Ovary (tissue), 10 donors: ENCODE measurements at places on chromosomes 12 and 14. TPM values are rescaled to one million over a fixed set of nuclear protein-coding genes. Genes with fewer than 3 reads are reported as not detected.

The POTEG gene
- total RNA-seq = not detected

The TCL1B gene
- total RNA-seq = not detected

DNA sequence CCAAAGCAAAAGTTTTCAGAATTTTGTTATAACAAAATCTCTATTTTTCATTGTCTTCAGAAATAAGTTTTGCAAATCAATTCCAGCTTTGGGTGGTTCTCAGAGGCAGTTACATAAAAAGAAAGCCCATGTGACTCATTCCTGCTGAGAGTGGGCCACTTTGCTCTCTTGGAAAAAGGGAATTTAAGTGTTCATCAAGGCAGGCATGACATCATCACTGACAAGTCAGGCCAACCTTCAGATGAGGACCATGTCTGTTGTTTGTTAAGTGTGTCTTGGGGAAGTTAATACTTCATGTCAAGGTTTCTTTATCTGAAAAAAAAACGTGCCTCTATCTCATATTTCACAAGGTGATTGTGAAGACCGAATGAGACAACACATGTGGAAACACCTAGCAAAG, 519.8 kb upstream of the TMPO start:
- DNase-seq = no peak

DNA sequence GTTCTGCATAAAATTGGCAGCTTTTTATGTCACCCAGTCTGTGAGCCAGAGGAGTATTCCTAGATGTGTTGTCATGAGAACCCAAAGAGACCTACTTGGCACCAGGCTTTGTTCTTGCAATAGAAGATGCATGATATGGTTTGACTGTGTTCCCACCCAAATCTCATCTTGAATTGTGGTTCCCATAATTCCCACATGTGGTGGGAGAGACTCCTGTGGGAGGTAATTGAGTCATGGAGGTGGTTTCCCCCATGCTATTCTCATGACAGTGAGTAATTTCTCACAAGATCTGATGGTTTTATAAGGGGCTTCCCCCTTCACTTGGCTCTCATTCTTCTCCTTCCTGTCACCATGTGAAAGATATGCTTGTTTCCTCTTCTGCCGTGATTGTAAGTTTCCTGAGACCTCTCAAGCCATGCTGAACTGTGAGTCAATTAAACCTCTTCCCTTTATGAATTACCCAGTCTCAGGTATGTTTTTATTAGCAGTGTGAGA, 572.0 kb upstream of the ATP2B1 start:
- no peak for DNase-seq

- DNase-seq = no peak
These were observed 10.7 kb upstream of the LRTM2 start for GRCh38 chr12:1809591-1810190.

GRCh38 chr12:13120413-13120812, 16.9 kb upstream of the GSG1 start:
- no peak for DNase-seq

- DNase-seq = no peak
These were observed 80.1 kb upstream of the IFNG-AS1 start for GRCh38 chr12:67909091-67909531.
